ENCODE measurements at places on chromosomes 6 and 20.
A peak's percentile ranks its signal among the peaks of the same experiment; 100 is the strongest.

DNA sequence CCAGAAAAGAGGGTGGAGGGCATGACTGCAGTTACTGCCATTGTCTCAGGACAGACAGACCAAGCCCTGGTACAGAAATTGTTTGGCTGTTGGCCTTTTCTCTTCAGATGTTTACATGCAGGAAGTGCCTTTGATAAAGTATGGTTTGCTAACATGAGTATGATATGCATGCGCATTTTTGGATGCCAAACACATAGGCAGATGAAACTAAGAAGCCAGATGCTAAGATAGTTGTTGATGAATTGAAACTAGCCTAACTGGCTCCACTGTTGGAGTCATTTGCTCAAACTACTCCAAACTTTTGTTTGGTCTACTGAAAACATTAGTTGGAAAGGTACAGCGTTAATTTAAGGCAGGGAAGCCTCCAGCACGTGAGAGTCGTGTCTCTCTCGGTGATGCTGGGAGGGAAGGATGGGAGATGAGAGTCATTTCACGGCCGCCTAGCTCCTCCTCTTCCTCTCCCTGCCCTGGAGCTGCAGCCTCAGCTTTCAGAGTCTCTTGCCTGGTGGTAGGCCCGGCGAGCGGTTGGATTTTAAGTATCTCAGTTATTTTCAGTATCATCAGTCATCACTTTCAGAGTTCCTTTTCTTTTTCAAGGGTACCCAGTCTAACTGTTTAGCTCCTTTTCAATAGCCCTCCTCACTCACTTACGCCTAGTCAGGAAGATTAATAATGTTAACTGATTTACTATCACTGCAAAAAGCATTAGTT, 29.7 kb downstream of the RREB1 start:
- DNase-seq, result peak; percentile 12

- DNase-seq, result no peak
Observed at GRCh38 chr6:40479706-40480105, 107.5 kb downstream of the LRFN2 start.

DNA sequence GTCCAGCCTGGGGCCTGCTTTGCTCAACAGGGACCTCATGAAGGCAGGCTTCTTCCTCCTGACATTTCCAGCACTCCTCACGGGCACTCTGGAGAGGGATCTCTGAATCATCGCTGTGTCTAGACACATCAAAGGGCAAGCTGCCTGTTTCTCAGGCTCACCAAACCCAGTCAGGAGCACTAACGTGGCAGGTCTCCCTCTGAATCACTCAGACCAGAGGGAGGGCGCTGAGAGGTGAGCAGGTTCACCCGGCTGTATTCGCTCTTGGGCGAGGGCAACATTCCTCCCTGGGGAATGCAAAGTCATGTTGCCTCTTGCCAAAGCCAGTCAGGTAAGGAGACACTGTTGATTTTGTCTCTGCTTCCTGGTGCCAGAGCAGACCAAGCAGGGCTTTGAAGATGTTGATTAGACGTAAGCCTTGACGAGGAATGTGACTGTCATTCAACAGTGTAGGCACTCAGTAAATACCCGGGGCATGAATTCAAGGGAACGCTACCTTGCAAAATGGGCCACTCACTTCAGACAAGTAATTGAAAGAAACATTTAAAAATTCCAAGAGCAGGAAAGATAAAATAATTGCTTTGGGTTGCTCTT, 50.1 kb downstream of the CYP24A1 start:
- no peak for DNase-seq

DNA sequence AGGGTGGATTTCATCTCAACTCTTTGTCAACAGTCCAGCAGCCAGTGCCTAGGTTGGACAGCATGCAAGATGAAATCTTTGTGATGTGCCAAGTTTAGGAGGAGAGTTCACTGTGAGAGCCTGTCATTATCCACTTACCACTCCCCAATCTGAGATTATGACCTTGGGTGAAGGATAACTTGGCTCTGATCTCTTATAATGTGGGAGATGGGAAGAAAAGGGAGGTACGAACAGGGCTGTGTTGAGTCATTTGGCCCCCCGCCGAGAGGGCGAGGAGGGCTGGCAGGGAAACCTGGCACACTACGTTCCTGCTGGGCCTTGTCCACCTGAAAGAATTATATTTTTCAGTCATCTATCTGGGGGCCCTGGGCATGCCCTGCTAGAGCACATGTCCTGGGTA, 35.8 kb downstream of the LAMA4 start:
- DNase-seq, result no peak

DNA sequence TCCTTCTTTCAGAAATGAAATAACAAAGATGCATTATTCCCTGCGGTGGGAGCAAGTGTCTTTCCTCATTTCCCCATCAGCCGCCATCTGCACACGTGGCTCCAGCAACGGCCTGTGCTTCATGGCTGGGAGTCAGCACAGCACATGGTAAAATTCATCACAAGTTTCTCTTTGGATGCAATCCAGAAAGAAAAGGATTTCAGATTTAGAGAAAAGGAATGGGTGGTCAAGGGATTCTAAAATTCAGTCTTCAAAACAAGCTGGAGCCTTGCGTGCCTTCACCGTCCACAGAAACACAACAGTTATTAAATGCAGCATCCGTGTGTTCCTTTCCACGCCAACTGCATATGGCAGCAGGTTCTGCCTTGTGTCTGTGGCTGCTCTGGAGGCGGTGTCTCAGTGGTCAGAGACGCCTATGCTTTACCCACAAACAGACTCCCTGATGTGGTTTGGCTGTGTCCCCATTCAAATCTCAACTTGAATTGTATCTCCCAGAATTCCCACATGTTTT, 107.6 kb downstream of the THBS2 start:
- no peak for DNase-seq

- DNase-seq, result no peak
Observed at GRCh38 chr20:10362674-10363073, 71.3 kb downstream of the MKKS start.

DNA sequence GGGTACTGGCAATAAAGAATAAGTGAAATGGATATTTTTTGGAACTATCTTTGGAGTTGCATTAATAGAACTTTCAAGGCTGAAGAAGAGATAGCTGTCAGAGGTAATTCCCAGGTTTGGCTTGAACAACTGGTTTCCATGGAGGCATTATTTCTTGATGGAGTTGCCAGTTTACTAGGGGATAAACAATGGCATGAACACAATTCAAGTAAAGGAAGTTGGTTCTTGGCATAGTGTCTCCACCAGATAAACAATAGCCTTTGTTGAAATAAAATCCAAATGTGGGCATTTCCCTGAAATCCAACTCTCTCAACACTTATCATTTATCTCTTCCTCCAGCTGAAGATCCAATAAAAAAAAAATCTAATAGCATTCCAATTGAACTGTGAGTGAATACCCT, 454.9 kb downstream of the C6orf118 start:
- DNase-seq, result no peak

DNA sequence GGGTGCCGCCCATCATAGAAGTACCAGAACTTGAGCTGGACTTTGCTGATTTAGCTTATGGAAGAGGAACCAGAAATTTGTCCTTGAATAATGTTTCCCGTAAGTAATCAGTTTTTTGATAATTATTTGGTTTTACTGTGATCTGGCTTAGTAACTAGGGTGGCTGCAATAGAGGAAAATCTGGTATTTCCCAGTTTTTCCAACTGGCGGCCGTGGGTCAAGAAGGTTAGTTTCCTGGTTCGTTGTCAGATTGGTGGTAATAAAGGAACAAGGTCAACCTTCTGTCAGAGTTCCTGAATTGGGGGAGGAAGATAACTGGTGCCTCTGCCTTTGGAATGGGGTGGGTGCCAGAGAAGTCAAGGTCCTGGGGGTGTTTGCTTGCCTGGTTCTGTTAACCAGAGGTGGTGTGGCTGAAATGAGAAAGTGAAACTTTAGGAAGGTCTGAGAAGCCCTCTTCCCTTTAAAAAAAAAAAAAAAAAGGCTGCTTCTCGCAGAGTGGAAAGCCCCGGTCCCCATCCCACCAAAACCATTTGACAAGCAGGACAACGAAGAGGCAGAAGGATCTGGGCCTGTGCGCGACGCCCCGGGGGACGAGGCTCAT, at the start of gene CALHM6:
TSS of gene CALHM6 (plus strand) at position 45 of the 601 bp plus-strand sequence. CDS start at position 600, 555 bp downstream.
- no peak for DNase-seq

- DNase-seq, result no peak
Observed at GRCh38 chr20:18921291-18921690, 107.7 kb downstream of the SCP2D1 start.

DNA sequence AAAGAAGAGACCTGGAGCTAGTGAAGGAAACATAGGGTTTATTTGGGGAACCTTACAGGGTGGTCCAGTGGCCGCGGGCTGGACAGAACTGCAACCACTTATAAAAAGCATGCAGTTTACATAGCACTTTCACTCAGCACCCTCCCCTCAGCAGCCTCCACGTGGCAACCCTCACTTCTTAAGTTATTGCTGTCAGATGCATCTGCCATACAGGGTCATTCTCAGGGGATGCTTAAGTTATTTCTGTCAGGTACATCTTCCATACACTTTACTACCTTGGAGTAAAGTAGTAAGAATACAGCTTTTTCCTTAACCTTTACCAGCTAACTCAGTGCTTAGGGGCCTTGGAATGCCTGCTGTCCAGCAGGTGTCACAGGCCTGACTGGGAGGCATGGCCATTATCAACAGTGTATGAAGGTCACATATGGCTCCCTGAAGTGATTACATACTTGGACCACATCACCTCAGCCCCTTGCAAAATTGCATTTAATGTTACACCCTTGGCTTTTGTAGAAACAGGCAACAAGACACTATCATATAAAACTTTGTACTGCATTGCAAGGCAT, 2.0 kb upstream of the NOL7 start:
- no peak for DNase-seq

- DNase-seq, result no peak
Observed at GRCh38 chr20:61529354-61529753, 277.3 kb downstream of the CDH4 start.

DNA sequence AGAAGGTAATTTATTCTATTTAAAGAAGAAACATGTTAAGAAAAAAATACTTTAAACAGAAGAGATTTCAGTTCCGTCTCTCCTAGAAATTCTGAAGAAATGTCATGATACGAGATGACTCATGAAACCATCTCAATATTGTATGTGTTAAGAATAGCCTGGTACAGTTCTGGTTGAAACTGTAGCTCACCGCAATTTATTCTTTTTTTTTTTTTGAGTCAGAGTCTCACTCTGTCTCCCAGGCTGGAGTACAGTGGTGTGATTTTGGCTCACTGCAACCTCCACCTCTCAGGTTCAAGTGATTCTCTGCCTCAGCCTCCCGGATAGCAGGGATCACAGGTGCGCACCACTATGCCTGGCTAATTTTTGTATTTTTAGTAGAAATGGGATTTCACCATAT, 103.3 kb downstream of the ARHGAP18 start:
- DNase-seq, result no peak

DNA sequence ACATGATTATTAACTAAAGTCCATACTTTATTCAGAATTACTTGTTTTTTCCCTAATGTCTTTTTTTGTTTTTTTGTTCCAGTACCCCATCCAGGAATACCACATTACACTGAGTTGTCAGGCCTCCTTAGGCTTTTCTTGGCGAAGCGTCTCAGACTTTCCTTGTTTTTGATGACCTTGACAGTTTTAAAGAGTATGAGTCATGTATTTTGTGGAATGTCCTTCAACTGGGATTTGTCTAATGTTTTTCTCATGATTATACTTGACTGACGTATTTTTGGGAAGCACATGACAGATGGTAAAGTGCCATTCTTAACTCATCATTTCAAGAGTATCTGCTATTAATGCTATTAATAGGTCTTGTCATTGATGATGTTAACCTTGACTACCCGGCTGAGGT, 23.6 kb downstream of the ENPP1 start:
- no peak for DNase-seq

- no peak for DNase-seq
Observed at GRCh38 chr20:38179846-38180245, 14.8 kb upstream of the TGM2 start.

DNA sequence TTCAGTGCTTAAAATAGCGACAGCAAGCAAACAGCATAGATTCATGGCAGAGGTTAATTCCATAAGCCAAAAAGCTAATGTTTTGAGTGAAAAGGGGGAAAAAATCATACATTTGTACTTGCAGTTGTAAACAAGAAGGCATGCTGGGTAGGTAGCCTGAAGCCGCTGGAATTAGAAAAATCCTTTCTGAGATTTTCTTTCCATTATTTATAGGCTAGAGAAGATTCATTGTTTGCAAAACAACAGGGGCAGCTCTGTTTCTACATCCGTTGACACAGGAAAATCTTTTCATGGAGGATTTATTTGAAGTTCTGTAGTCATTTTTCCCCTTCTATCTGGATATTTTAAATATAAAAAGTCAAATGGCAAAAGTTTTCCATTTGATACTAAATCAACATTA, 843.9 kb downstream of the QKI start:
- no peak for DNase-seq

DNA sequence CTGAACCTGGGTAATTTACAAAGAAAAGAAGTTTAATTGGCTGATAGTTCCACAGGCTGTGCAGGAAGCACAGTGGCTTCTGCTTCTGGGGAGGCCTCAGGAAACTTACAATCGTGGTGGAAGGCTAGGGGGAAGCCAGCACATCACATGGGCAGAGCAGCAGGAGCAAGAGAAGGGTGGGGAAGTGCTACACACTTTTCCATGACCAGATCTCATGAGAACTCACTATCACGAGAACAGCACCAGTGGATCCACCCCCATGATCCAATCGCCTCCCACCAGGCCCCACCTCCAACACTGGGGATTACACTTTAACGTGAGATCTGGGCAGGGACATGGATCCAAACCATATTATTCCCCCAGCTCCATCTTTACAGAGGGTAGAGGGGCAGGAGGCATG, 166.4 kb downstream of the NFATC2 start:
- no peak for DNase-seq

- DNase-seq, result no peak
Observed at GRCh38 chr20:54397292-54398140, 77.9 kb upstream of the DOK5 start.

GRCh38 chr6:15419493-15419892, 173.6 kb downstream of the JARID2 start:
- DNase-seq, result no peak

DNA sequence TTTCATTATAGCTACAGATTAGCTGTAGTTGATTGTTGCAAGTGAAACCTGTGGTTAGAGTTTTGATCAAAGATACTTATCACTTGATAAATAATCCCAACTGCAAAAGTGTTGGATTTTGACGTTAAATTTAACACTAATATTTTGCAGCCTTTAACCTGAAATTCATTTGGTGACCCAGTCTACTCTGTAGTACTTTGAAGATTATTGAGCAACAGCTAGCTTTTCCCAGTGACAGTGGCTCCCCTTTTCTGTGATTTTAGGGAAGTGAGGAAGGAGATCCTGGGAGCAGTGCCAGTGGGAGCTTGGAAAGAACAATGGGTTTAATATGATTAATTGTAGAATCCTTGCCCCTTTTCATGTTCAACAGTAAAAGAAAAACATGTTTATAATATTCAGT, 76.9 kb downstream of the NCOA3 start:
- no peak for DNase-seq

- DNase-seq, result no peak
Observed at GRCh38 chr6:44050872-44051505, 76.3 kb downstream of the MRPL14 start.
